B cell (primary cell): ENCODE measurements at places on chromosomes 12 and 14.
A peak's percentile ranks its signal among the peaks of the same experiment; 100 is the strongest.

DNA sequence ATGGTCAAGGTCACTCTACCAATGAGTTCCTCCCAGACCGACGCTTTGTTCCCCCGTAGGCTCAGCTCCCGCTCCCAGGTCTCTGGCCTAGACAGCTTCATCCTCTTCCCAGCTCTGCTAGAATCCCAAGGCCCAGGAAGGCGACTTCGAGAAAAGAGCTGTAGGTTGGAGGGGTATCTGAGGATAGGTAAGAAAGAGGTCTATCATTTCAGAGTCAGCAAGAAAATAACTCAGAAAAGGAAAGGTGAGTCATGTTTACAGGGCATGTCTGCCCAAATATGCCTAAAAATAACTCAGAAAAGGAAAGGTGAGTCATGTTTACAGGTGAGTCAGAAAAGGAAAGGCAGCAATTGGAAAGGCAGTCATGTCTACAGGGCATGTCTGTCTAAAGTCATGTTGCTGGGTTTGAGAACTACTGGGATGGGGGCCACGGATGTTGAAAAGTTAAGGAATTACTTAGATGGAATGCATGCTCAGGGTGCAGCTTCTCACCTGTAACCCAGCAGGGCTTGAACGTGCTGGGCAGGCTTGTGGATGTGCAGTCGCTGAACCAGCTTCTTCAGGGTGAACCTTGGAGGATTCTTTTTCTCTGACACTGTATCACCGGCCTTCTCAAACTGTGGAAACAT is 12.2 kb downstream of the TEP1 start:
- no peak for DNase-seq

GRCh38 chr14:34113005-34113511 is 162.2 kb upstream of the EGLN3 start:
- no peak for DNase-seq

- DNase-seq: no peak
Measured at GRCh38 chr12:15173142-15173541, 48.1 kb downstream of the RERG start.

GRCh38 chr12:47808050-47808449 is 11.7 kb downstream of the HDAC7 start:
- DNase-seq: peak; percentile 86

DNA sequence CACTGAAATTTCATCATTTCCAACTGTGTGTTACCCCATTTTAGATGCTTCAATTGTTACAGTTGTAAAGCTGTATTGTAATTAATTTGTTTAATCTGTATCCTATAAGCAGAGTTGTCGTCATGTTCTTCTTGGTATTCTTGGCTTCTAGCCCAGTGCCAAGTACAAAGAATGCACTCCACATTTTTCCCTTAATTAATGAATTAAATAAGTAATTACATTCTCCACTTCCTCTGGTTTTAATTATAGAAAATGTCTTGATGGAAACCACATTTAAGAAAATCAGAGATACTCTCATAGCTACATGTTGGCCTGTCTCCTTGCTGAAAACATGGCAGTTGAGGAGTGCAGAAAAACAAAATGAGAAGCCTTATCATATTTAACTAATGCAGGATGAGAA is 746 bp downstream of the DNAI7 start:
- DNase-seq: no peak

DNA sequence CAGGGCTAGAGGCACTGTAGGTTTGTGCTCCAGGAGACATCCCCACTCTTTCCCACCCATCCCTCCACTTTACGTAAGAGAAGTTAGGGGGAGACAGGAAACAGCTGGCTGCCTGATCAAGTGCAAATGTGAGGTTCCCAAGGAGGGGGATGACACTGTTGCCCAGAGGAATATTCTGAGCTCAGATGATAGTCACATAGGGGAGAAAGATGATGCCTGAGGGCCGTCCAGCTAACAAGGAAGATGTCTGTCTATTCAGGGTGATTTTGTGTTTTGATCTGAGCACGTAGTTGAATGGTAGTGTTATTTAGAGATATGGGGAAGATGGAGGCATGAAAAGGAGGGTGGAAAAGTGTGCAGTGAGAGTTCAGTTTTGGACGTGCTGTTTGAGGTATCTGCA is 13.9 kb upstream of the GPRC5D start:
- DNase-seq: no peak
